ENCODE measurements at places on chromosomes 3 and 15.

GRCh38 chr15:50315814-50316630 lies 39.0 kb downstream of the GABPB1 start:
- no peak for DNase-seq

DNA sequence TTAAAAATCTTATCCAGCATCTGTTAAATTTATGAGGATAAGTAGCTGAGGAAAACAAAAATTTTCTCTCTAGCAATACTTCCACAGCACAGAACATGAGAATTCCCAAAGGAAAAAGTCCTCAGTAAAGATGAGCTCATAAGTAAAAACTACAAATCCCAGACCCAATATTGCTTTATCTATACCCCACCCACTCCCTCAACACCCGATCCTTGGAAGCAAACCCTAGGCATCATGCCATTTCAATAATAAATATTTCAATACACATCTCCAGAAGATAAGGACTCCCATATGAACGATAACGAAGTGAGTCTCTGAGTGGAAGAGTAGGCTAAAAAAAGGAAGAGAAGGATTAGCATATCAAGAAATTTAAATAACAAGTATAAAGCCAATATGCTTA lies 8.3 kb upstream of the PRR20G start:
- DNase-seq: no peak

GRCh38 chr3:143016321-143016972 lies 15.1 kb downstream of the U2SURP start:
- peak; percentile 12 for DNase-seq

GRCh38 chr3:164478323-164478722 lies 600.0 kb downstream of the SI start:
- no peak for DNase-seq

DNA sequence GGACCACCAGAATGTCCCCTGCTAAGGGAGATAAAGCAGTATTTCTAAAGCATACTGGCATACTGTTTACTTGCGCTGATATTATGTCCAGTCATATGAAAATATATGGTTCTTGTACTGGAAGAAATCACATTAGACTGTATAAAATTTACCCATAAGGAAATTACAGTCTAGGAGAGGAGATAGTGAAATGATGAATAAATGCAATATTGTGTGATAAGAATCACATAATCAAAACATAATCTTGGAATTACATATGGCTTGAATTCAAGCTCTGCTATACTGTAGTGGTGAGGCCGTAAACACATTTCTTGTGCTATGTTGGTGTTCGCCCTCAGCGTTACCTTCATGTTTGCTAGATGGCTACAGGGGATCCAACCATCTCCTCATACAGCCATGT lies 20.7 kb upstream of the TGFBR2 start:
- DNase-seq: no peak

DNA sequence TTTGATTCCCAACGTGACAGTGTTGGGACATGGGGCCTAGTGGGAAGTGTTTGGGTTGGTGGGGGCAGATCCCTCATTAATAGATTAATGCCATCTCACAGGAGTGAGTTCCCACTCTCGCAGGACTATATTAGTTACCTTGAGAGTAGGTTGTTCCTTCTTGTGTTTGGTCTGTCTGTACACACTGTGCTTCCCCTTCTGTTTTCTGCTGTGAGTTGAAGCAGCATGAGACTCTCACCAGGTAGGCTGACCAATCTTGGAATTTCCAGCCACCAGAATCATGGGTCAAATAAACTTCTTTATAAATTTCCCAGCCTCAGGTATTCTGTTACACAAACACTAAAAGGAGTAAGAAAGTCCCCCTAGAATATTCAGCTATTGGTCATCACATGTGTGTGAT lies 145.4 kb downstream of the ERC2 start:
- no peak for DNase-seq

All from naive thymus-derived CD8-positive, alpha-beta T cell (primary cell).